ENCODE measurements at places on chromosomes 16 and 17. TPM values are rescaled to one million over a fixed set of nuclear protein-coding genes. Genes with fewer than 3 reads are reported as not detected.

DNA sequence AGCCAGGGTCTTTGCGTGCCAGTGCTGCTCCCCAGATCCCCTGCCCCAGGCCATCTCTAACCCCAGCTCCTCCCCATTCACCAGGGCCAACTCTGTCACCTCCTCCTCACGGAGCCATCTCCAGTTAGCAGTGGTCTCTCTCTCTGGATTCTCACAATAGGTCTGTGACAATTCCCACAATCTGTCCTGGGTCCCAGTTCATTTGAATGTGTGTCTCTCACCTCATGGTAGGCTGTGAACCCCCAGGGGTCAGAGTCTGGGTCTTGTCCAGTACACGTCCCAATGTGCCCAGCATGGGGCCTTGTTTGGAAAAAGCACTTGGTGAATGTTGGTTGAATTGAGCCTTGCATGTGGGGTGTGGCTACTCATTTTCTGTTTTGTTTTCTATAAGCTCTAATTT, 205.3 kb downstream of the PHKB start:
- no peak overlapping the region for H3K27ac ChIP-seq
- DNase-seq = no peak
- H3K4me1 ChIP-seq = peaks cover 8% of the 10 kb centered on the region
- H3K36me3 ChIP-seq = peaks cover 5% of the 10 kb centered on the region
- no peaks in the 10 kb centered on the region for H3K27me3 ChIP-seq

GRCh38 chr16:66511602-66512271, 38.2 kb downstream of the TK2 start:
- H3K4me1 ChIP-seq = peaks cover 95% of the 10 kb centered on the region
- H3K4me3 ChIP-seq = peak overlapping the region; percentile 43
- DNase-seq = peak; percentile 80
- H3K27me3 ChIP-seq = no peaks in the 10 kb centered on the region

GRCh38 chr16:85236818-85237150, 124.5 kb upstream of the CIBAR2 start:
- DNase-seq = no peak
- H3K4me3 ChIP-seq = no peak overlapping the region
- peaks cover 100% of the 10 kb centered on the region for H3K27me3 ChIP-seq

DNA sequence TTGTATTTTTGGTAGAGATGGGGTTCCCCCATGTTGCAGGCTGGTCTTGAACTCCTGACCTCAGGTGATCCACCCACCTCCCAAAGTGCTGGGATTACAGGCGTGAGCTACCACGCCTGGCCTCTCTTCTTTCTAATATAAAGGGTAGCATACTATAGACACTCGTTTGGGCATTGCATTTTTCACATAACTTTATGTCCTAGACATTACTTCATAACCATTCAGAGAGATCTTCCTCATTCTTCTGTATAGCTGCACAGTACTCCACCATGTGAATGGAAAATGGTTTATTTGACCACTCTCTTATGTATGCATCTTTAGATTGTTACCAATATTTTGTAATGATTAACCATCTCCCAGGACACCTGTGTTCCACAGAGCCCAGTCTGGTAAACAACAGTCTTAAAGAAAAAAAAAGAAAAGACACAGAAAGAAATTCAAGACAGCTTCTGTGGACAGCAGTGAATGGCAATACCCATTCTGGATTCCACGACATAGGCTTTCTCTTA, 42.1 kb downstream of the TK2 start:
- no peak for DNase-seq
- H3K27ac ChIP-seq = peak overlapping the region; percentile 99
- no peaks in the 10 kb centered on the region for H3K27me3 ChIP-seq
- H3K4me3 ChIP-seq = peak overlapping the region; percentile 55
- H3K4me1 ChIP-seq = peaks cover 85% of the 10 kb centered on the region

The DCTN5 gene
- 152 TPM for total RNA-seq

GRCh38 chr17:34603974-34604373, 24.6 kb downstream of the TMEM132E start:
- no peak overlapping the region for H3K27ac ChIP-seq
- no peak overlapping the region for H3K4me3 ChIP-seq
- no peak for DNase-seq
- H3K27me3 ChIP-seq = peaks cover 69% of the 10 kb centered on the region

DNA sequence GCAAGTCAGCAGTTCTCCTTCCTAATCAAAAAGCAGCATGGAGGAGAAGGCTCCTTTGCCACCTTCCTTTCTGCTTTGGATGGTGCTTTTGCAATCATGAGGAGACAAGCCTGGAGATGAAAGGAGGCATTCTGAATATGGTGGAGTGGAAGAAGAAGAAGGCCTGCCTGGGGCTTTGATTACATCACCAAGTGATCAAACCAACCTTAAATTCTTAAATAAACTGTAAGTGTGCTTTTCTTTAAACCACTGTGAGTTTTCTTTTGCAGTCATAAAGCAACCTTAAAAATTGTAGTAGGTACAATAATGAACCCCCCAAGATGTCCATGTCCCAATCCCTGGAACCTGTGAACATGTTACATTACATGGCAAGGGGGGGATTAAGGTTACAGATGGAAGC, 31.7 kb upstream of the IL21R start:
- H3K4me3 ChIP-seq = no peak overlapping the region
- no peaks in the 10 kb centered on the region for H3K27me3 ChIP-seq
- H3K36me3 ChIP-seq = peaks cover 29% of the 10 kb centered on the region
- no peak overlapping the region for H3K27ac ChIP-seq
- no peak for DNase-seq

The SLC35G6 gene
- total RNA-seq = not detected

DNA sequence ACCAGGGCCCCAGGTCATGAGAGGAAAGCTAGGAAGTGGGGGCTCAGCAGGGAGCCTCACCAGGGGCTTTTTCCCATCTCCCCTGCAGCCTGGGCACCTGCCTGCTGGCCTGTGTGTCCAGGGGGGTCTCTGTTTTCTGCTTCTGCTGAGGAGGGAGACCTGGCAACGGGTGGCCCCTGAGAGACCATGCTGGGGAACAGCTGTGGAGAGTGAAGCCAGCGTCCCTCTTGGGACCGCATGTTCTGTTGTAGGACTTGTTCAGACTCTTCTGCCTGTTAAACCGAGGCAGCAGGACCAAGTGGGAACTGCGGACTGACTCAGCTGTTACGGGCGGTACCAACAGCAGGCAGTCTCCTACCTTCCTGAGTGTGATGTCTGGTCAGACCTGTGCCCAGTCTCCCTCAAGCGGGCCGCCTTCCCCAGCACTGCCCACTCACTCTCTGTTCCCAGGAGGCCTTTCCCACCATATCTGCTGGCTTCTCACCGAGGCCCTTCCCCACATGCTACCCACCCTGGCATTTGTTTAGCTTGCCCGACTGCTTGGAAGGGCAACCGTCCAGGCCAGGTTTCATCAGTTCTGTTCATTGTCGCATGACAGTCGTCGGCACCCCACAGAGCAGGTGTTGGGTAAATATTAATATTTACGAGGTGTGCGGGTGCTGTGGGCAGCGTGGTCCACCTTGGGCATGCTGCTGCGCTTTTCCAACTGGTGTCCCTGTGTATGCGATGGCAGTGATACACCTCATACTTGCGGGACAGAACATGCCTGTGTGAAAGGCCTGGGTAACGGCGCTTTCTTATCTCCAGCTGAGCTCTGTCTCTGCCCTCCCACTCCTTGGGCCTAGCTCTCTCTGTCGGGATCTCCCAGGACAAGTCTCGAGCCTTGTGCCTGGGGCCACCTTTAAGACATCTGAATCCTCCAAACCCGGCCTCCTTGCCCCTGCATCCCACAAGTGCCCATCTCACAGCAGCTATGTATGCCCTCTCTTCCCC, 69.4 kb downstream of the MPRIP start:
- H3K27ac ChIP-seq = no peak overlapping the region
- peaks cover 60% of the 10 kb centered on the region for H3K4me1 ChIP-seq
- no peaks in the 10 kb centered on the region for H3K27me3 ChIP-seq
- no peak for DNase-seq
- no peak overlapping the region for H3K4me3 ChIP-seq

DNA sequence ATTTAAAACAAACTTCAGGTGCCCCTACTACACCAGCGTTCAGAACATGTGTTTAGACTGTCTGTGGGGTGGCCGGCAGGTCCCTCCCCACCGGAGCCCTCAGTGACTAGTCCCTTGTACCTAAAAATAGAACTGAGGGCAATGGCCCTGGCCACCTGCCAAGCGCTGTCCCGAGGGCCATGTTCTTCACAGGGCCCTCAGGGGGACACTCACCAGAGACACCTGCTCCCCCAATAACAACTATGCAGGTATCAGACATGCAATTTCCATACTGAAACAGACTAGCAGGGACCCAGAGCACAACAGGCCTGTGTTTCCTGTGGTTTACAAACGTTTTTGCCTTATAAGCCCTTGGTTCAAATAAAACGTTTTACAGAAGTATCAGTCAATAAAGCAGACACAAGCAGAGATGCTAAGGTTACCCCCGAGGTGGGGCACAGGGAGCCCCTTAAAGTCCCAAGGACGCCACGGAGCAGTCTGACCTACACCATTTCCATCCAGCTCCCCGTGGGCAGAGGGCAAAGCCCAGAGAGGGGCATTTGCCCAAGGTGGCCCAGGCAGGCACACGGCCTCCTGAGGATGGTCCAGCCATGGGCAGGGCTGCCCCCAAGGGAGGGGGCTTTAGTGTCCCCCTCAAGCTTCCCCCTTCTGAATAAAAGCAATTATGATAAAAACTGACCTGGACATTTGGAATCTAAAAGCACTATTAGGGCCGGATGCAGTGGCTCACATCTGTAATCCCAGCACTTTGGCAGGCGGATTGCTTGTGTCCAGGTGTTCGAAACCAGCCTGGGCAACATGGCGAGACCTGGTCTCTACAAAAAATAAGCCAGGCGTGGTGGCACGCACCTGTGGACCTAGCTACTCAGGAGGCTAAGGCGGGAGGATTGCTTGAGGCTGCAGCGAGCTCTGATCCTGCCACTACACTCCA, 896 bp upstream of the MYLK3 start:
- no peaks in the 10 kb centered on the region for H3K4me1 ChIP-seq
- no peak overlapping the region for H3K27ac ChIP-seq
- H3K27me3 ChIP-seq = no peaks in the 10 kb centered on the region

The CDH16 gene
- total RNA-seq = not detected

The TMC8 gene
- total RNA-seq = 1.1 TPM

- H3K27me3 ChIP-seq = no peaks in the 10 kb centered on the region
- H3K4me1 ChIP-seq = peaks cover 19% of the 10 kb centered on the region
- no peak overlapping the region for H3K4me3 ChIP-seq
- H3K27ac ChIP-seq = no peak overlapping the region
- peaks cover 35% of the 10 kb centered on the region for H3K36me3 ChIP-seq
- DNase-seq = no peak
These were observed 2.8 kb upstream of the NOL3 start for GRCh38 chr16:67167588-67167987.

DNA sequence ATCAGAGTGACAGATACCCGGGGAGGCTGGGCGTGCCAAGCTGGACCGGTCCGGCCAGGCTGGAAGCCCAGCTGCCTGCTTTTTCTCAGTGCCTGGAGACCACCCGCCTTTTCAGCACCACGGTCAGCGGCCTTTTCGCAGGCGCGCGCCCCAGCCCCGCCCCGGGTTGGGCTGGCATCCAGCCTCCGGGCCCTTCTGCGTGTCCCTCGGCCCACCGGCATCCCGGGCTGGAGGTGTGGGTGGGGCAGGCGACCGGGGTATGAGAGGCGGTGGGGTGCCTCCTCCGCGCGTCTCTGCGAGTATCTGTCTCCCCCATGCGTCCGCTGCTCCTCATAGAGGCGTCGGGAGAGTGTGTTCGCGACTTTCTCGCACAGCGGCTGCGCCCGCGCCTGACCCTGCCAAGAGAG, 102.5 kb downstream of the MRM1 start:
- no peaks in the 10 kb centered on the region for H3K4me1 ChIP-seq
- DNase-seq = peak; percentile 88
- peaks cover 100% of the 10 kb centered on the region for H3K27me3 ChIP-seq
- no peaks in the 10 kb centered on the region for H3K36me3 ChIP-seq
- H3K4me3 ChIP-seq = no peak overlapping the region
- H3K27ac ChIP-seq = no peak overlapping the region

- H3K36me3 ChIP-seq = no peaks in the 10 kb centered on the region
- H3K4me1 ChIP-seq = no peaks in the 10 kb centered on the region
- no peak for DNase-seq
- no peak overlapping the region for H3K4me3 ChIP-seq
- H3K27ac ChIP-seq = no peak overlapping the region
These were observed 397.4 kb downstream of the NPIPA8 start for GRCh38 chr16:17939122-17939536.

DNA sequence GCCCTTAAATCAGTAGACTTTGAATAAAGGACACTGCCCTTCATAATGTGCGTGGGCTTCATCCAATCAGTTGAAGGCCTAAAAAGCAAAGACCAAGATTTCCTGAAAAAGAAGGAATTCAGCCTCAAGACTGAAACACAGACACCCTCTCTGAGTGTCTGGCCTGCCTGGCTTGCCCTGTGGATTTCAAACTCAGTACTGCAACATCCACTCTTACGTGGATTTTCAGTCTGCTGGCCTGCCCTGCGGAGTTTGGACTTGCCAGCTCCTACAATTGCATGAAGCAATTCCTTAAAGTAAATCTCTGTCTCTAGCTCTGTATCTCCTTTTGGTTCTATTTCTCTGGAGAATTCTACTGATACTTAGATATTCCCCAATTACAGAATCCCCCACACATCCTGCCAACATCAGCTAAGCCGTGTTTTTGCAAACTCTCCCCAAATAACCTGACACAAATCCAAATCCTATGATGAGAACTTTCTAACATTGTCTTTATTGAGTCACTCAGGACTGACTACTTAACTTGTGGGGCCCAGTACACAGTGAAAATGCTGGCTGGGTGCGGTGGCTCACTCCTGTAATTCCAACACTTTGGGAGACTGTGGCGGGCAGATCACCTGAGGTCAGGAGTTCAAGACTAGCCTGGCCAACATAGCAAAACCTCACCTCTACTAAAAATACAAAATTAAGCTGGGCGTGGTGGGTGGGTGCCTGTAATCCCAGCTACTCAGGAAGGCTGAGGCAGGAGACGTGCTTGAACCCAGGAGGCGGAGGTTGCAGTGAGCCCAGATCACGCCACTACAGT, 7.2 kb upstream of the TNFRSF17 start:
- no peaks in the 10 kb centered on the region for H3K36me3 ChIP-seq
- H3K27me3 ChIP-seq = no peaks in the 10 kb centered on the region
- H3K27ac ChIP-seq = no peak overlapping the region
- no peak for DNase-seq
- no peak overlapping the region for H3K4me3 ChIP-seq

The TCAP gene
- 61.1 TPM for total RNA-seq

The CDH1 gene
- total RNA-seq = 328 TPM

The PTGES3L gene
- 2.1 TPM for total RNA-seq

GRCh38 chr16:3974751-3975150, 94.2 kb upstream of the CREBBP start:
- no peak for DNase-seq
- H3K27me3 ChIP-seq = no peaks in the 10 kb centered on the region
- no peak overlapping the region for H3K4me3 ChIP-seq
